ENCODE measurements at places on chromosomes 5 and 9. TPM values are rescaled to one million over a fixed set of nuclear protein-coding genes. Genes with fewer than 3 reads are reported as not detected.
A peak's percentile ranks its signal among the peaks of the same experiment; 100 is the strongest.

NR2F1 gene
- 19.7 TPM for total RNA-seq

GRCh38 chr9:100211476-100211875 lies 112.4 kb downstream of the INVS start:
- DNase-seq, result no peak
- H3K27ac ChIP-seq, result no peak overlapping the region
- peaks cover 2% of the 10 kb centered on the region for H3K4me1 ChIP-seq
- H3K4me3 ChIP-seq, result no peak overlapping the region

DNA sequence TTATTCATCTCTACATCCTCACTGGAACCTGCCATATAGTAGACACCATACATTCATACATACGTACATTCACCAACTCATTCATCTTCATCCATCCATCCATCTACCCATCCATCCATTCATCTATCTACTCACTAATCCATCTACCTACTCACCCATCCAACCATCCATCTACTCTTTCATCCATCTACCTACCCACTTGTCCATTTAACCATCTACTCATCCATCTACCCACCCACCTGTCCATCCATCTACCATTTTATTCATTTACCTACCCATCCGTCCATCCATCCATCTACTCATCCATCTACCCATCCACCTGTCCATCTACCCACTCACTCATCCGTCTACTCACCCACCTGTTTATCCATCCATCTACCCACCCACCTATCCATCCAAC lies 31.9 kb upstream of the LCP2 start:
- peaks cover 2% of the 10 kb centered on the region for H3K27me3 ChIP-seq
- H3K27ac ChIP-seq, result no peak overlapping the region
- no peak for DNase-seq
- peaks cover 8% of the 10 kb centered on the region for H3K4me1 ChIP-seq
- no peaks in the 10 kb centered on the region for H3K36me3 ChIP-seq

DNA sequence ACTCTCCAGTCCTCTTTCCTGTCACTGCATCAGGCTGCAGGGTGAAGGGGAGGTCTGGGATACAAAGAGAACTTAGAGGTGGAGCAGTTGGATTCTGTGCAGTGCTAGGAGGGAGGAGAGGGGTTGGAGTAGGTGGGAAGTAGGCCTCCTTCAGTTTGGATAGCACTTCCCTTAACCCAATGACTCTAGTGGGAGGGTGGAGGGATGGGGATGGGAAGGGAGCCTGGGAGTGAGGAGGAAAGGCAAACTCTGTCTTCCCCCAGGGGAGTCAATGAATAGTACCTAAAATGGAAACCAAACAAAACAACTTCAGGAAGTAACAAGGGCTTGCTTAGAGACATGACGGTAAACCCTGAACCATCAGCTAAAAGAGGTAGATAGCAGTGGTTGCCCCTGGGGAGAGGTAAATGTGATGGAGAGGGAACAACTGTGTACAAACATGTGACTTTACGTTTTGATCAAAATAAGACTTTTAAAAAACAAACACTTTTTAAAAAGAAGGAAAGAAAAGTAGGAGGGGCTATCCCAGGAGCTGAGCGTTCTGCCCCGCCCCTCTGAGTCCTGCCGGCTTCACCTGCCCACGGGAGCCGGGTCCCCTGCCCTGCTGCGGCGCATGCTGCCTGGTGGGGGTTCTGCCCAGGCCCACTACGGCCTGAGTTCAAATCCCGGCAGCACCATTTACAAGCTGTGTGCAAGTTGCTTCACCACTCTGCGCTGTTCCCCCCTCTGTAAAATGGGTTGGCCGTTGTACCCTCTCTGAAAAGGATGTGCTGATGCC lies 30.9 kb downstream of the GSN start:
- H3K36me3 ChIP-seq, result no peaks in the 10 kb centered on the region
- H3K27me3 ChIP-seq, result no peaks in the 10 kb centered on the region

DNA sequence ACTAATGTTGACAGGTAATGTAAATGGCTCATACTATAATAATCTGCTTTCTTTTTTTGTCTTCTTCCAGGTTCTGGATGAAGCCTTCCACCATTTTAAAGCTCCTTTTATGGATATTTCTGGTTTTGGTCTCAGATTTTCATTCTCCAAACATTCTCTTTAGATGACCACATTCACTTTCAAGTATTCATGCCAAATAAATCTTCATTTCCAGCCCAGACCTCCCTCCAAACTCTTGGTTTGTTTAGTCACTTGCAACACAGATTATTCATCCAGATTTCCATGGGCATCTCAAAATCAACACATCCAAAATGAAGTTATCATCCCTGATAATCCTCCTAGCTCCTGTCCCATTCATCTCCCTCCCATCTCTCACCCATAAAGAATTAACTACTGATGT lies 40.3 kb upstream of the SVEP1 start:
- no peak for DNase-seq
- H3K27me3 ChIP-seq, result peaks cover 2% of the 10 kb centered on the region
- H3K4me1 ChIP-seq, result peaks cover 9% of the 10 kb centered on the region
- no peaks in the 10 kb centered on the region for H3K36me3 ChIP-seq
- no peak overlapping the region for H3K27ac ChIP-seq

GPR150 gene
- not detected for total RNA-seq

C8G gene
- 1.5 TPM for total RNA-seq

GRCh38 chr5:22295832-22296231 lies 557.3 kb downstream of the CDH12 start:
- DNase-seq, result no peak
- H3K27ac ChIP-seq, result no peak overlapping the region
- no peaks in the 10 kb centered on the region for H3K36me3 ChIP-seq

PNPLA7 gene
- total RNA-seq, result 5.7 TPM

DNA sequence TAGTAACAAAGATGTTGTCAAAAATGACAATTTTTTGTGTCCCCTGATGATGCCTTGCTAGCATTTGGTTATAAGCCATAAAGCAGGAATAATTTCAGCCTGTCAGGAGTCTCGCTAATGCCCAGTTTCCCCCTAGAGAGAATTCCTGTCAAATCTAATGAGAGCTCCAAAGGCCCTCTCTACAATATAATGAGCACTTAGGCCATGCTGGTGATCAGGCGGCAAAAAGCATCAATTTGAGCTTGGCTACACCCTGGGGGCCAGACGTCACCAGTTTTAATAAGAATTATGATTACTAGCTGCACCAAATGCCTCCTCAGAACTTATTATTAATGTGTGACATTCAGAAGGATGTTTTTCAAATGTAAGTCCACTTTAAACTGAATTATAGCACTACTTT lies 6.1 kb downstream of the TLE1 start:
- DNase-seq, result no peak
- peaks cover 16% of the 10 kb centered on the region for H3K4me1 ChIP-seq
- peaks cover 22% of the 10 kb centered on the region for H3K36me3 ChIP-seq
- no peak overlapping the region for H3K4me3 ChIP-seq
- H3K27ac ChIP-seq, result no peak overlapping the region

- no peaks in the 10 kb centered on the region for H3K36me3 ChIP-seq
- no peak overlapping the region for H3K4me3 ChIP-seq
- DNase-seq, result no peak
Measured at GRCh38 chr9:93908591-93909241, 46.4 kb downstream of the BARX1 start.

ANKRD18A gene
- total RNA-seq, result 0.36 TPM

GRCh38 chr5:150529555-150529954 lies 21.6 kb downstream of the NDST1 start:
- H3K4me3 ChIP-seq, result no peak overlapping the region
- H3K4me1 ChIP-seq, result no peaks in the 10 kb centered on the region
- no peaks in the 10 kb centered on the region for H3K27me3 ChIP-seq
- peaks cover 17% of the 10 kb centered on the region for H3K36me3 ChIP-seq

- peak overlapping the region; percentile 72 for H3K27ac ChIP-seq
- DNase-seq, result no peak
- H3K4me1 ChIP-seq, result peaks cover 6% of the 10 kb centered on the region
- H3K36me3 ChIP-seq, result peaks cover 39% of the 10 kb centered on the region
- H3K4me3 ChIP-seq, result no peak overlapping the region
Measured at GRCh38 chr5:66170195-66170919, 26.3 kb downstream of the SREK1 start.

CCNO gene
- 0.20 TPM for total RNA-seq

COL5A1 gene
- total RNA-seq, result 549 TPM

SLC2A6 gene
- total RNA-seq, result 8.2 TPM

GRCh38 chr9:107480386-107480789 lies 9.2 kb downstream of the KLF4 start:
- no peak overlapping the region for H3K4me3 ChIP-seq
- peaks cover 2% of the 10 kb centered on the region for H3K27me3 ChIP-seq
- H3K4me1 ChIP-seq, result peaks cover 2% of the 10 kb centered on the region
- H3K36me3 ChIP-seq, result no peaks in the 10 kb centered on the region
- no peak for DNase-seq

SH2D3C gene
- 3.4 TPM for total RNA-seq

DNA sequence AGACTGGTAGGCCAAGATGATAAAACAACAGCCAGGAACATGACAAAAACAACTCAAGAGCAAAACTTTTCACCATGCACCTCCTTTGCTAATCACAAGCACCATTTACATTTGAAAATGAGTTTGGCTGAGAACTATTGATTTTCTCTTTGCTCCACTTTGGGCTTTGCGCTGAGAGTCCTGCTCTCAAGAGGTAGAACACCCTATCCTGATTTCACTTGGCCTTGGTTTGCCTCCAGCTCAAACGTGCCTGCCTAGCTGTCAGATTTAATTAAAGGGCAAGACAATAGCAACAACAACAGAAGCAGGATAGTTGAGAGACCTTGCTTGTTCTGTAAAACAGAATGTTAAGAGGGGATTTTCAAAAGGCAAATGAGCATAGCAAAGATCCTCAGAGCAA lies 128.2 kb upstream of the ASTN2 start:
- no peak overlapping the region for H3K4me3 ChIP-seq
- no peak overlapping the region for H3K27ac ChIP-seq
- peaks cover 23% of the 10 kb centered on the region for H3K27me3 ChIP-seq
- no peaks in the 10 kb centered on the region for H3K36me3 ChIP-seq
- peaks cover 6% of the 10 kb centered on the region for H3K4me1 ChIP-seq
- no peak for DNase-seq

- peak overlapping the region; percentile 80 for H3K27ac ChIP-seq
- peaks cover 22% of the 10 kb centered on the region for H3K4me1 ChIP-seq
- no peak overlapping the region for H3K4me3 ChIP-seq
- DNase-seq, result no peak
- no peaks in the 10 kb centered on the region for H3K27me3 ChIP-seq
Measured at GRCh38 chr5:149586708-149587318, 5.5 kb downstream of the ARHGEF37 start.

MRNIP gene
- 48.2 TPM for total RNA-seq

- no peak for DNase-seq
- H3K27ac ChIP-seq, result no peak overlapping the region
- peaks cover 8% of the 10 kb centered on the region for H3K27me3 ChIP-seq
Measured at GRCh38 chr9:107727086-107727780, 237.7 kb upstream of the KLF4 start.

INSL6 gene
- total RNA-seq, result not detected

DNA sequence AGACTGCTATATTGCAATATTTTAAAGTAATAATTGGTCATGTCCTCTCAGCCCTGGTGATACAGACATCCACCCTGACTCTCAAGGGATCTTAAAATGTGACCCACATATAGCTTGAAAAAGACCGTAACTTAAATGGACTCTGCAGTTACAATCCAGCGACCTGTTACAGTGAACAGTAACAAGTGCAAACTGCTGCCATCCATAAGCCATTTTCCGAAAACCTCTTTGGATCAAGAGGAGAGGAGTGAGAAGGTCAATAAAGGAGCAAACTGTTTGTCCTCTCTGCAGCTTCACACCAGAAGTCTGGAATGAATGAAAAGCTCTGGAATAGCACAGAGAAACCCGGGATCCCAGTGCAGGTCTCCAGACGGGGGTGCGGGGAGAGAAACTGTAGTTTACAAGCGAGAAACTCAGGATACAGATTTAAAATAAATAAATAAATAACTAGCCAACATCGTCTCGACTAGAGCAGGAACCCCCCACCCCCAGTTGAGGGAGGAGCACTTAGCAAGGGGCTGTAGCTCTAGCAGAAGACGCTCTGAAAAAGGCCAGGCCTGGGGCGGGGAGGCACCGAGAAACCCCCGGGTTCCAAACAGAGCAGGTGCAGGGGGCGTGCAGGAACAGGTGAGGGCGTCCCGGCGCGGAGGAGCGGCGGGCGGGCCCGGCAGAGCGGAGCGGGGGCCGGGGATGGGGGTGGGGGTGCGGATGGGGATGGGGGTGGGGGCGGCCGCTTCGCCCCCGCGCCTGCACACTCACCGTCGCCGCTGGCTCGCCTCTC lies 572 bp downstream of the ZDHHC21 start:
- DNase-seq, result no peak
- peaks cover 23% of the 10 kb centered on the region for H3K4me1 ChIP-seq
- peak overlapping the region; percentile 97 for H3K4me3 ChIP-seq
- peaks cover 8% of the 10 kb centered on the region for H3K27me3 ChIP-seq

DNA sequence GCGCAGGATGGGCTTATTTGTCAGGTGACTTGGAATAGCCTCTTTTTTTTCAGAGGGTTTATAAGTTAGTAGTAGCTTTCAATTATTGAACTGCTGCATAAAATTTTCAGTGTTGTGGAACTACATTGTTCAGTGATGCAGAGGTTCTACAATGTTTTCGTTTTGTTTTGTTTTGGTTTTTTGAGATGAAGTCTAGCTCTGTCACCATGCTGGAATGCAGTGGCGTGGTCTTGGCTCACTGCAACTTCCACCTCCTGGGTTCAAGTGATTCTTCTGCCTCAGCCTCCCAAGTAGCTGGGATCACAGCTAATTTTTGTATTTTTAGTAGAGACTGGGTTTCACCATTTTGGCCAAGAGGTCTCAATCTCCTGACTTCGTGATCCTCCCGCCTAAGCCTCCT lies 22.0 kb downstream of the NUP188 start:
- no peak overlapping the region for H3K4me3 ChIP-seq
- H3K27ac ChIP-seq, result no peak overlapping the region
- peaks cover 30% of the 10 kb centered on the region for H3K36me3 ChIP-seq

- peak; percentile 72 for DNase-seq
- H3K27ac ChIP-seq, result peak overlapping the region; percentile 75
- H3K36me3 ChIP-seq, result peaks cover 3% of the 10 kb centered on the region
- no peaks in the 10 kb centered on the region for H3K27me3 ChIP-seq
- H3K4me1 ChIP-seq, result peaks cover 11% of the 10 kb centered on the region
- peak overlapping the region; percentile 64 for H3K4me3 ChIP-seq
Measured at GRCh38 chr9:137454145-137454596, 5.0 kb downstream of the NSMF start.

TMEM215 gene
- total RNA-seq, result 0.07 TPM

- DNase-seq, result peak; percentile 45
- peak overlapping the region; percentile 100 for H3K27ac ChIP-seq
- peaks cover 4% of the 10 kb centered on the region for H3K36me3 ChIP-seq
Measured at GRCh38 chr9:114229295-114229694, 74.0 kb downstream of the COL27A1 start.

DNA sequence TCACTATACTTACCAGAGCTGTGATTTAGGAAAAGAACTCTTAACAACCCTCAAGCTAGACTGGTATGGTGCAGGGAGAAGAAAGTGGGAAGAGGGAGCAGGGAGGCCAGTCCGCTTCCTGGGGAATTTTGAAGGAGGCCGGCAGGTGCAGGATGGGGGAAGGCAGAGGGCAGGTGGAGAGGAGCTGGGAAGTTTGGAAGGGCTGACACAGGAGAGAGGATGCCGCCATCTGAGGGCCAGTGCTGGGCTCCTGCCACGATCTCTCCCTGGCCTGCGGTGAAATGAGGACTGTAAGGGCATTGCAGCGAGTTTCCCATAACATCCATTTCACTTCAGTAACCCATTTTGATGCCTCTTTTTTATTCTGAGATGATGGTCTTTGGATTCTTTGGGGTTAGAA lies 8.9 kb downstream of the DAB2IP start:
- no peak for DNase-seq
- no peak overlapping the region for H3K4me3 ChIP-seq
- H3K4me1 ChIP-seq, result peaks cover 6% of the 10 kb centered on the region
- no peak overlapping the region for H3K27ac ChIP-seq

All from mesothelial cell of epicardium (in vitro differentiated cells).